Stimulated activated CD8-positive, alpha-beta memory T cell treated with anti-CD3 and anti-CD28 coated beads, Interleukin-15, amount 100 ng/mL, for 1 hour (primary cell): ENCODE measurements at places on chromosomes 12 and 14.
A peak's percentile ranks its signal among the peaks of the same experiment; 100 is the strongest.

DNA sequence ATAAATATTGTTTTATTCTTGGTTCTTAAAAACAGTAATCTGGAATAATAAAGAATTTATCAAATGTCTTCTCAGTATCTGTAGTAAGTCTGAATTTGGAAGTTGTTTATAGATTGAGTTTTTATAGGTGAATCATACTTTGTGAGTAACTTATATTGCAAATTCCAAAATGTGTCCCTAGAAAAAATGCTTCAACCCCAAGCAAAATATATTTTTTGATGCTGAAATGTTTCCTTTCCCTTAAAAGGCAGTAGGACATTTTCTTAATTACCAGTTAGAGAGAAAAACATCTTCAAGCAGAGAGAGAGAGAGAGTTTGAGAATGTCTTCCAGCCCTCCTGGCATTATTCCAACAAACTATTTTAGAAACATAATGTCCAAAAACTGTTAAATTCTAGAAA is 37.9 kb downstream of the PELI2 start:
- no peak for DNase-seq

- no peak for DNase-seq
Observed at GRCh38 chr12:88994971-88995370, 357.3 kb downstream of the DUSP6 start.

GRCh38 chr12:132341318-132342050 is 12.1 kb upstream of the GALNT9 start:
- no peak for DNase-seq

- peak; percentile 53 for DNase-seq
Observed at GRCh38 chr12:130818635-130819576, 20.1 kb downstream of the STX2 start.

GRCh38 chr12:108304633-108305032 is 34.5 kb downstream of the CMKLR1 start:
- no peak for DNase-seq

GRCh38 chr12:104823985-104824461 is 134.1 kb downstream of the SLC41A2 start:
- no peak for DNase-seq

GRCh38 chr12:92539110-92539749 is 163.6 kb upstream of the PLEKHG7 start:
- DNase-seq: no peak

DNA sequence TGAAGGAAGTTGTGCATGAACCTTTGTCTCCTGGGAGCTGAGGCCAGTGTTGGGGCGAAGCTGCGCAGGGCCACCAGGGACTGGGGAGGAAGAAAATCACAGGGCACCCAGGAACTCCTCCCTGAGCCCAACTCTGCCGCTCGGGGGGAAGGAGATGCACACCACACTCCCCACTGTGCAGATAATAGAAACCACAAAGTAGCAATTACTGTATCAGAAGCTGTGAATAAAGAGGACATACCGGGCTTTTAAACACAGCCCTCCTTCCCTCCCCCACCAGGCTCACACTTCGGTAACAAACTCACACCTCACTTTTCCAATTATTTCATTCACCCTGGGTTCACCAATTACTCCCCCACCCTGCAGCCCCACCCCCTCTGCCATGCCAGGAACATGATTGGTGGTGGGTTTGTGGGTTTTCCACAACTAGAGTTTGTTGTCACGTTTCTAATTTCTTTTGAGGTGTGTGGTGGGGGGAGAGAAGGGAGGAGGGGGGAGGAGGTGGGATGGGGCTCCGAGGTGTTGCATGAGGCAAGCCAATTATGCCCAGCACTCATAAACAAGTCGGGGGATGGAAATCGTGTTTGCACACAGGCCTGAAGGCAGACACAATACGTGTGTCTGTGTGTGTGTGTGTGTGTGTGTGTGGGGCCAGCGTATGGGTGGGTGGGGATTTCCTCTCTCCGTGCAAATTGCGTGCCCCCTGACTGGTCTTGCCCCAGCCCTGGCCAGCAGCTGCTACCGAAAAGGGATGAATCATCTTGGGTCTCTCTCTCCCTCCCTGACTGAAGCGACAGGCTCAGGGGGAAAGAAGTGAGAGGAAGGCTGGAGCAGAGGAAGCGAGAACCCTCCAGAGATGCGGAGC is 103.3 kb downstream of the RBM19 start:
- no peak for DNase-seq

DNA sequence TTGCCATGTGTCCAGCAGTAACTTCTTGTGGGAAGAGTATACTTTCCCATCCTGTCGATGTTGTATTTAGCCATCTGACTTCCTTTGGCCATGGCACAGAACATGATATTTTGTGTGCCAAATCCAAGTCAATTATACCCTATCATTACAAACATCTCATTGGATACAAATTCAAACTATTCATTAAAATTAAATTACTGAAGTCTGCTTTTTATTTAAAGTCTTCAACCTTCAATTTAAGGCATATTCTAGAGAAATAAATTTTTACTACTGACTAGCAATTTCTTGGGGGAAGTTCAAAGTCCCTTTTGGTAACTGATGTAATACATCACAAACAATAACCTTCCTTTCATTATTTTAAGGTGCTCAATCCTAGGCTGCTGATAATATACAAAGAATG is 192.6 kb downstream of the SLC6A15 start:
- DNase-seq: no peak

- no peak for DNase-seq
Observed at GRCh38 chr12:109963743-109964429, 32.3 kb downstream of the GIT2 start.

GRCh38 chr14:105088812-105089745 is 23.8 kb upstream of the GPR132 start:
- DNase-seq: no peak

DNA sequence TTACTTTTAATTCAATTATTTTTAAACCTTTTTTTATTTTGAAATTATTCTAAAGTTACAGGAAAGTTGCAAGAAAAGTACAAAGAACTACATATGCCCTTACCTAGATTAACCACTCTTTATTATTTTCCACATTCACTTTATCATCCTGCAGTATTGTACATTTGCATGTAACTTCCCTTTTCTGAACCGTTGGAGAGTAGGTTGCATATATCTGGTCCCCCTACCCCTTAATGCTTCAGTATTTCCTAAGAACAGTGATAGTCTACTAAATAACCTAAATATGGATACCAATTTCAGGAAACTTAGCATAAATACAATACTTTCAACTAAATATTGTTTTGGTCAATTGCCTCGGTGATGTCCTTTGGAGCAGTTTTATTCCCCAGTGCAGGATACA is 15.0 kb downstream of the G2E3 start:
- DNase-seq: no peak

DNA sequence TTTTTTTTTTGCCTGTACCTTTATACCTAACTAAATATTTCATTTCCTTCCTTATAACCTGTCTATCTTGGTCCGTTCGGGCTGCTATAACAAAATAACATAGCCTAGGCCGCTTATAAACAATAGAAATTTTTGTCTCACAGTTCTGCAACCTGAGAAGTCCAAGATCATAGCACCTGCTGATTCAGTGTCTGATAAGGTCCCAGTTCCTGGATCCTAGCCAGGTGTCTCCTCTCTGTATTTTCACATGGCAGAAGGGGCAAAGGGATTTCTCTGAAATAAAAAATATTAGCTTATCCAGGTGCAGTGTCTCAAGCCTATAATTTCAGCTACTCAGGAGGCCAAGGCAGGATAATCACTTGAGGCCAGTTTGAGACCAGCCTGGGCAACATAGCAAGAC is 1046.6 kb upstream of the USP15 start:
- DNase-seq: no peak

DNA sequence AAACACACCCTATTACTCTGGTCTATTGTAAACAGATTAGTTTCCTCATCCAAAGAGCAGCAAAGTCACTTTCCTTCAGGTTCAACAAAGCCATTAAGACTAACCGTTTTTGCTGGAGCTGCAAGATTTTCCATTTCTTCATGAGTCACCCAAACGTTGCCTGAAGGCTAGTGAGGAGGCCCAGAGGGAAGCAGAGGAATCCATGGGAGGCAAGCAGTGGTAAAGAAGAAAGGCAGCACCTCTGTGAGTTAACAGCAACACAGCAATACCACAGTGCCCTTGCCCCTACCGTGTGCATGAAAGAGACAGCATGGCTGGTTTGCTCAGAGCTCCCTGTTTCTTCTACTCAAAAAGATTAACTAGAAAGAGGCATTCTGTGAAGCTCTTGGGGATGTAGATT is 206.3 kb downstream of the ACSS3 start:
- no peak for DNase-seq

GRCh38 chr12:96502477-96502876 is 13.1 kb downstream of the CFAP54 start:
- no peak for DNase-seq

DNA sequence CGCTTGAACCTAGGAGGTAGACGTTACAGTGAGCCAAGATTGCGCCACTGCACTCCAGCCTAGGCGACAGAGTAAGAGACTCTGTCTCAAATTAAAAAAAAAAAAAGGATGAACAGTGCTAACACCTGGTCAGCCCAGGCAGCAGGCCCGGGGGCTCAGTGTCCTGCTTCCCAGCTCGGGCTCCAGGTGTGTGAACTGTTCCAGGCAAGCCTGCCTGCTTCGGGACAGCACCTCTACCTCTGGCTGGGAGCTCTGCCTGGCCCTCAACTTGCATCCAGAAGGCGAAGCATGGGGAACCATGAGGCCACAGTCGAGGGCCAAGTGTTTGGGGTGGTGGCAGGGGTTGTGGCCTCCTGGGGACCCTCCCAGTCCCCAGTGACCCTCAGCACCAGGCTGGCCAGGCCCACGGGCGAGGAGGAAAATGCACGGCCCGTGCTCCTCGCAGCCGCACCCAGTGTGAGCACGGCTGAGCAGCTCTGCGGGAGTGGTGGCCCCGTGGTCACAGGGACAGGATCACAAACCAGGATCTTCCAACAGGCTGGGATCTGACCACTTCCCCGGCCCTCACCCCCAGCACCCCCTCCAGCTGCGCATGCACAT is 15.5 kb downstream of the CDCA4 start:
- no peak for DNase-seq

DNA sequence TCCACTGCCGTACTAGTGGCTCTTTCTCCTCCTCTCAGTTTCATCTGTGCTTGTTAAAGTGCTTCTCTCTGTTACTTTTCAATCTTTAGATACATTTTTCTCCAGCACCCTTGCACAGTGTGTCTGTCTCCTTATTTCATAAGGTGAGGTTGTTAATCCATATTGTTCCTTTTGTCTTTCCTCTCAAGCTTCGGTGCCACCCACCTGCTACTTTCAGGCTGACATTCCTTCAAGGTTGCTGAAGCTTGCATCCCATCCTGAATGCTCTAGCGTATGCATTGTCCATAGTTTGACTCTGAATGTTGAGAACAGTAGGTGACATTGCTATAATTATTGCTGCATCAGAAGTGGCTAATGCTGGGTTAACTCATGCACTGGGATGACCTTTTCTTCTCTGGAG is 20.6 kb downstream of the TUNAR start:
- DNase-seq: no peak

DNA sequence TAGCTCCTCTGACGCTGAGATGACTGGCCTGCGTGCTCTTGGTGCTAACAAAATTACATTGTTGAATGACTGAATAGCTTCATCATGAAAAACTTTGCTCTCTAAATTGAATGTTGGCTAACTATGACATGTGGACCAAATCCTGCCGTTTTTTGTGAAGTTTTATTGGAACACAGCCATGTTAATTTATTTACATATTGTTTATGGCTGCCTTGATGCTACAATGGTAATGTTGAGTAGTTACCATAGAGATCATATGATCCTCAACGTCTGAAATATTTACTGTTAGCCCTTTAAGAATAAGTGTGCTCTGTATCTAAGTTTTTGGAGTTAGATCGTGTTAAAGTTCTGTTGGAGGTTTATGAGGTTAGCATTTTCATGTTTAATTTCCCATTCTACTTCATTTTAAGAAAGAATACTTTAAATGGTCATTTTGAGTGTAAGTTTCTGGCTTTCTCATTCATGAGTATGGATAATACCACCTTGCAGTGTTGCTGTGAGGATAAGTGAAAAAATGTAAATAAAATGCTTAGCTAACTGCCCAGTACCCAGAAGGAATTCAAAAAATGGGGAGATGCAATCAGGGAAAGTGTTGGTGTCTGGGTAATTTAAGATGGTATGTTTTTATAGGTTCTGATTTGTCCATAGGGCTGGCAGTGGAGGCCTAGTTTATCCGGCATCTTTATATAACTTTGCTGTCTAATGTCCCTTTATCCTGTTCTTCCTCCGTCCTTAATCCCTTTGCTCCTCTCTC is 35.3 kb downstream of the NUBPL start:
- DNase-seq: no peak

- no peak for DNase-seq
Observed at GRCh38 chr12:6757028-6757690, 4.2 kb upstream of the MLF2 start.

DNA sequence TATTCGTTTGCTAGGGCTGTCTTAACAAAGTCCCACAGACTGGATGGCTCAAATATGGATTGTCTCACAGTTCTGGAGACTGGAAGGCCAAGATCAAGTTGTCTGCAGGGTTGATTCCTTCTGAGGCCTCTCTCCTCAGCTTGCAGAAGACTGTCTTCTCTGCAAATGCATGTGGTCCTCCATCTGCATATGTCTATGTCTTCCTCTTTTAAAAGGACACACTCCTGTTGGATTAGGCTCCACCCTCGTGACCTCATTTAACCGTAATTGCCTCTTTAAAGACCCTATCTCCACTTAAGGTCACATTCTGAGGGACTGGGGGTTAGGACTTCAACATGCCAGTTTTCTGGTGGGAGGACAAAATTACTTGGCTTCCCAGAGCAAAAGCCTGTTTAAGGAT is 123.3 kb downstream of the SLC38A6 start:
- no peak for DNase-seq

DNA sequence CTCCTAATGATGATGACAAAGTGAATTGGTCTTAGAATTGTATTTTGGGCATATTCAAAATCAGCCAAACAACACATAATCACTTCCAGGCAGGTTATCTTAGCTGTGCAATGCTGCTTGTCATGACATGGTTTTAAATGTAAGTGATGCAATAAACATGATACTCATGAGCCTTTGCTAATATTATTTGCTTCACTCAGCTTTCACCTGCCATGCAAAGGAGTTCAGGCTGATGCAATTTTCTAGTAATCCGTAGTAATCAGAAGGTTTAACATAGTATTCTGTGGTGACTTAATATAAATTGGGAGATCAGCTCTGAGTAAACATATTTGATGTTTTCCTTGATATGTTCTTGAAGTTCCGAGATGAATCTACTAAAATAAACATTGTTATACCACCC is 29.1 kb downstream of the TMEM260 start:
- no peak for DNase-seq

DNA sequence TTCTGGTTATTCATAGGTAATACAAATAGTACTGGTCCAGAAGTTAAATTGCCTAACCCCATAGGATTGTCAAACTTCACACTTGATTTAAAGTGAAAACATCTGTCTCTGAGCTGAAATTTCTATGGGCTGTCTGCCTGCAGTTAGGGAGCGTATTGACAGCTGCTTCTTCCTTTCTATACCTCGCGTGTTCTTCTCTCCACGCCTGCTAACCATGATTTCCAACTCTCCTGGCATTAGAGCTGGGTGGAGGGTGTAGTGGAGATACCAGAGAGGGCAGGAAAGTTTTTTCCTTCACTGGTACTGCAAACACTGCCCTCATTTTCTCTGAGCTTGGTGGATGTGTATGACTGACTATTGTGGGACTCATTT is 429.0 kb upstream of the FBXO33 start:
- DNase-seq: no peak

- no peak for DNase-seq
Observed at GRCh38 chr12:47903151-47903611, 1.6 kb downstream of the VDR start.

- no peak for DNase-seq
Observed at GRCh38 chr12:49108958-49109404, 1.7 kb downstream of the LMBR1L start.
